Stimulated activated CD8-positive, alpha-beta memory T cell treated with anti-CD3 and anti-CD28 coated beads, Interleukin-2, amount 100 ng/mL, for 1 hour (primary cell): ENCODE measurements at places on chromosomes 5 and 9.

- no peak for DNase-seq
These were observed 9.9 kb downstream of the SNCAIP start for GRCh38 chr5:122321921-122322320.

- no peak for DNase-seq
These were observed 592.7 kb upstream of the BRINP1 start for GRCh38 chr9:119961774-119962424.

DNA sequence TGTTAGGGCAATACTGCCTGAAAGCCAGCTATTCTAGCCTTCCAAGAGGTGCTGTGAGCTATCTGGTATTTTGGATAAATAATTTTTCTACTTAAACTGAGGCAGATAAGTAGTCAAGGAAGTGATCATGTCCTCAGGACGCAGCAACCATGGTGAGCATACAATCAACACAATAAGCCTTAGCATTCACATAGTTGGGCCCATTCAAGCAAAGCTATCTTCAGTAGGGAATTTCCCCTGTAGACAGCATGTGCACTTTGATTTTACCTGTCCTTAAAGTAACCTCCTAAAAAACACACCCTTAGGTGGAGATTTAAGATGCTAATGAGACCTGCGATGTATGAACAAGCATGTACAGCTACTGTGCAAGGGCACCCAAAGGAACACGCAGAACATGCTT, 76.2 kb upstream of the HCN1 start:
- no peak for DNase-seq

GRCh38 chr9:94714494-94714893, 12.0 kb upstream of the AOPEP start:
- no peak for DNase-seq

- DNase-seq, result no peak
These were observed at the start of gene NSG2 for GRCh38 chr5:174045470-174046025. NSG2 (plus strand) TSS chr5:174045706; CDS start chr5:174046756, 1,050 bp downstream.

DNA sequence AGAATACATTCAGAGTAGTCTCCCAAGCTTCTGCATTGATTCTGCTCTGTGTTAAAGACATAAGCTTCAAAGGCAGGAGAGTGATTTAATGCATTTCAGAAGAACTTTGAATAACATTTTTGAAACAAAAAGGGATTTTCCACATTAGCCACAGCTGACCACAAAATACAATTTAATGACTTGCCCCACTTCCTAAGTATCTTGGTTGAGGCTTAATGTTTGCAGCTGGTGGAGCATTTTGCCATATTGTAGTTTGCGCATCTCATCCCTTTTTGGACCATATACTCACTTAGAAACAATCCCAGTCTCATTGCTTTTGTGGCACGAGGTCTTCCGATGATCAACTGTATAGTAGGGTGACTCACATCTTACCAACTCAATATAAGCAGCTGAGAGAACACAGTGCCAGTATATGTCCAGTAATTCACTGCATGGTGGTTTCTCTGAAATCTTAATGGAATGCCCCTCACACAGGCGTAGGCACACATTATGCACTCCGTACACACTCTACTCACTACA, 455.8 kb upstream of the PTGER4 start:
- DNase-seq, result no peak

DNA sequence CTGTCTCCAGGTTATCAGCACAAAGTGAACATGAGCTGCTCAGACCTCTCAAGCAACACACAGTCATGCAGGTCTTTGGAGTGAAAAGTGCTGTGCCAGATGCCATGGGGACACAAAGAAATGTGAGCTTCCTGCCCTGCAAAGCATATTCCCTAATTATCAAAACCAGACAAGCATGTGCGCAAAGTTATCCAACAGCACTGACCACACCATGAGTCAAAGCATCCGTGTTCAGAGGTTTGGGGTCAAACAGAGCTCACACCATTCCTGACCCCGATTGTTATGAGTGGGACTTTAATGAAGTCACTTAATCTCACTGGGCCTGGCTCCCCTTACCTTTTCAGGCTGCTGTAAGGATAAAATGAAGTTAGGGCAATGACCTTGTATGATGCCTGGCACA, 138.5 kb downstream of the SLIT3 start:
- DNase-seq, result no peak

DNA sequence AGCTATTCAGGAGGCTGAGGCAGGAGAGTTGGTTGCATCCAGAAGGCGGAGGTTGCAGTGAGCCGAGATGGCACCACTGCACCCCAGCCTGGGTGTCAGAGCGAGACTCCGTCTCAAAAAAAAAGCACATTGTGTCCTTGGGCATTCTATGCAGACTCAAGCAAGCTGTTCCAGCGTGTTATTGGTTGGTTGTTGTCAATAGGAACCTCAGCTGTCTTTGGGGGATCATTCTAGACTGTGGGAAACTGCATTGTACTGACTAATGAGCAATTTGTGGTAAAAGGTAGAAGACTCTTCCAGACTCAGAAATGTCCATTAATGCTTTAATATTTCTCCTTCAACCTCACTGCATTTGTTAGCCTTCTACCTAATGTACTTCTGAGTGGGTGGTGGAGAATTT, 379.5 kb upstream of the GRAMD2B start:
- DNase-seq, result no peak

DNA sequence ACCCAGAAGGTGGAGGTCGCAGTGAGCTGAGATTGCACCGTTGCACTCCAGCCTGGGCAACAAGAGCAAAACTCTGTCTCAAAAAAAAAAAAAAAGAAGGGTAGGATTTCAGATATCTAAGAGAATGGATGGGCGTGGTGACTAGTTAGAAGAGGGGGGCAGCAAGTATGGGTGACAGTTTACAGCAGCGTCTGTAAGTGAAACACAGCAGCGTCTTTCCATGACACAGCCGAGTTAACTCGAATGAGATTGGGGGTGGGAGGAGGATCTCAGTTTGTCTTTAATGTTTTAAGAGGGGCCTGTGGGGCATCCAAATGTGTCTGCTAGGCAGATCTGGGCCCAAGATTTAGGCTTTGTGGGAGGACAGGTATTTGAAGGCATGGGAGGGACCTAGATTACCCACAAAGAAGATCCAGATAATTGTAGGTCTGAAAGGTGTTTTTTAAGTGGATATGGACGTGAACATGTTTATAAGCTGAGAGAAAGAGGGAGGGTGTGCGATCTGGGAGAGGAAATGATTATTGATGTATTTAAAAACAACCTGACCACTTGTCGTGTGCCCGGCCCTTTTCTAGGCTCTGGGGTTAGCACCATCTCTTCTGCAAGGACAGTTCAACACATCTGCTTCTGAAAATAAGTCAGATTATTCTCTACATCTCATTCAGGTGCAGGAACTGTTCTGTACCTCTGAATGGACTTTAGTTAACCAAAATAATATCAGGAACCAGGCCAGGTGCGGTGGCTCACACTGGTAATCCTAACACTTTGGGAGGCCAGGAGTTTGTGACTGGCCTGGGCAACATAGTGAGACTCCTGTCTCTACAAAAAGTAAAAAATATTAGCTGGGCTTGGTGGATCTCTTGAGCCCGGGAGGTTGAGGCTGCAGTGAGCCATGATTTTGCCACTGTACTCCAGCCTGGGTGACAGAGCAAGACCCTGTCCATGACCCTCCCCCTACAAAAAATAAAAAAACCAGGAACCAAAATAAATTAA, 2.5 kb downstream of the CEP78 start:
- DNase-seq, result no peak

GRCh38 chr5:62938927-62939326, 360.3 kb downstream of the LRRC70 start:
- DNase-seq, result no peak

- DNase-seq, result no peak
These were observed 12.0 kb downstream of the TNC start for GRCh38 chr9:115106001-115106400.

- DNase-seq, result no peak
These were observed 183.4 kb downstream of the SPOCK1 start for GRCh38 chr5:137315534-137316345.

- no peak for DNase-seq
These were observed 190.6 kb downstream of the MPDZ start for GRCh38 chr9:13088720-13089427.

DNA sequence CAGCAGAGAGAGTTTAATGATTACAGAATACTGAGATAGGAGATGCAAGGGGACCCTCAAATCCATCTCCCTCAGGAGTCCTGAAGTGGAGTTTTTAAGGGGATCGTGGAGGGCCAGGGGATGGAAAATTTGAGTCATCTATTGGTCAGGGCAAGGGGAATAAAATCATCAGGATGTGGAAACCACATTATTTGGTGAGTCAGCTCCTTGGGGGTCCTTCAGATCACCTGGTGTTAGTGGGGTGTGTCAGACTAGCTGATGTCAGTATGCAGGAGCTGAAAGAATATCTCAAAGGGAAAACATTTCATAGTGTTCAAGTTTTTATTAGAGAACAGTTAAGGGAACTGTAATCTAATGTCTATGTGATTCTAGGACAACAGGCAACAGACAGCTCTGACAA, 183.0 kb upstream of the FTMT start:
- DNase-seq, result no peak

GRCh38 chr5:138230981-138231589, 18.0 kb upstream of the CDC23 start:
- no peak for DNase-seq

GRCh38 chr9:132630811-132631210, 39.0 kb downstream of the DDX31 start:
- no peak for DNase-seq

DNA sequence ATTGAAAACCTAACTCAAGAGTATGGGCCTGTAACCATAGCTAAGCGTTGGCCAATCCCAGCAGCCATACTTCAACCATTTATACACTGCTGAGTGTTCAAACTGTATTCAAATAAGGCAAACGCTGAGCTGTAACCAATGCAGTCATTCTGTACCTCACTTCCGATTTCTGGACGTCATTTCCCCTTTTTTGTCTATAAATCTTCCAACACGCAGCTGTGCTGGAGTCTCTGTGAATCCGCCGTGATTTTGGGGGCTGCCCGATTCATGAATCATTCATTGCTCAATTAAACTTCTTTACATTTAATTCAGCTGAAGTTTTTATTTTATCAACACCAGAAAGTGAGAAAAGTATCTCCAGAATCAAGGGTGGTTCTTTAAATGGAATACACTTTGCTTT, 31.7 kb downstream of the MTX3 start:
- DNase-seq, result no peak

DNA sequence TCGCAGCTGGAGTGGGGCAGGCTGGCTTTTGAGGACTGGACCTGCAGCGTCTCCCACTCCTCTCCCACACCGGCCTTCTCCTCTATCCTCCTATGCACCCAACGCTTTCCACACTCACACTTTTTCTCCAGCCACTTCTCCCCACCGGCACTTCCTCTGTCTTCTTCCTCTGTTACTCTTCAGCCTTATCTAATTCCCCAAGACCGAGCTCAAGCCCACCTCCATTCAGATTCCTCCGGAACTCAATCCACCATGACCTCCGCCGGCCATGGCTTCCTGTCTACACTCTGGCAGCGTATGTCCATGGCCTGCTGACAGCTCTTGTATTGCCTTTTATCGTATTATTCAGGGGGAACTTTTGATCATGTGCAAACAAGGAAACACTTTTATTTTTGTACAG, 545 bp upstream of the OR2V1 start:
- DNase-seq, result no peak

- no peak for DNase-seq
These were observed 174.9 kb upstream of the DMAC1 start for GRCh38 chr9:7974335-7974960.

DNA sequence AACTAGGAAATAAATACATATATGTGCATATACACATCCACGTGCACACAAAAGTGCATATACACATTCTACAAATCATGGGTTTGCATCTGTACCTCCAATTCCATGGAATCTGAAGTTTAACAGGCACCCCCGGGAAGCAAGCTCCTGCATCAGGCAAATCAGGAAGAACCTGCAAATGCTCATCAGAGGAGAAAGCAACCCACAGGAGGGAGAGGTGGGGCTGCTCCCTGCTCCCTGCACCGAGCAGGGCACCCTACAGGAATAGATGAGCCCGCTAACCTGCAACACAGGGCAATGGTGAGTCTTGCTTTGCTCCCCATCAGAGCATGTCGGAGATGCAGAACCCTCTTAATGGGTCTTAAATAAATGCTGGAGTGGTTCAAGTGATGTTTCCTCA, 151.3 kb downstream of the DAB2IP start:
- DNase-seq, result no peak

- no peak for DNase-seq
These were observed 1078.3 kb downstream of the CDH12 start for GRCh38 chr5:21774801-21775200.

DNA sequence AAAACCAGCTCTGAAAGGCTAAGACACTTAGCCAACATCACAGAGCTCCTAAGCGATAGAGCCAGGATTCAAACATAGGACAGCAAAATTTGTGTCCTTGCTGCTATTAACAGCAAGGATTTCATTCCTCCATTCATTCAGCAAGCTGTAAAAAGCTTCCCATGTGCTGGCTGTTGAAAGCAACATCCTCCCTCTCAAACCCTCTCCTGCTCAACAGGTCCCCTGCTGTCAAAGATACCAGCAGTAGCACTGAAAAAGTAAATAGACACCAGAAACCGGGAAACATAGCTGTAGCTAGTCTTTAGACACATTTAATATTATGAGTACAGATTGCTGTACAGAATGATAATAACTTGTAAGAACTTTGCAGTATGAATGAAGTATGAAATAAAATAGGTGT, 52.6 kb upstream of the ADAMTSL1 start:
- no peak for DNase-seq

DNA sequence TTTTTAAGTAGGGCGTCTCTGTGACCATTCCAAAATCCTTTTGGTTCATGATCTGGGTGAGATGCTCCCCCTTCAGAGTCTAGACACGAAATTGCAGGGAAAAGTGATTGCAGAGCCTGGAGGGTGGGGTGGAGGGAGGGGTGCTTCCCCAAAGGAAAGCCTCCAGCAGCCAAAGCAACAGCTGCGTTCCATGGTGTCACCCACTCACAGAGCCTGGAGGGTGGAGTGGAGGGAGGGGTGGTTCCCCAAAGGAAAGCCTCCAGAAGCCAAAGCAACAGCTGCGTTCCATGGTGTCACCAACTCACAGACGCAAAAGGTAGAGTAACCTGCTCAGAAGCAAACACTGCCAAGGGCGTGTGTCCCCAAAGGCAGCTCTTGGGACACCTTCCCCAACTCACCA, 22.6 kb downstream of the SLC6A18 start:
- DNase-seq, result no peak

DNA sequence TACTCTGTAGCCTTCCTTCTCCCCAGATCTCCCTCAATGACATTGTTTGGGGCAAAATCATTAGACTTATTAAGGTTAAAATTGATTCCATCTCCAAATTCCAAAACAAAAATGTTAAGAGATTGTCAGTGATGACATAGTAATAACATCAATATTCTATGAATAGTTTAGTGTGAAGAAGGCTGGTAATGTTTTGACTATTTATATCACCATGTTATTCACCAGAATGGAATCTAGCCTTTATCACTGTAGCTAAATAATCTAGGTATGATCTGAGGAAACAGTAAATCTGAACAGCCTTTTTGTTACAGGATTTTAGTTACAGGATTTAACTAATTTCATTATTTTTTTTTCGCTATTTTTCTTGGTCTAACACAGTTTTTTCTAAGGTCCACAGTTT, 929 bp upstream of the PLPP6 start:
- DNase-seq, result no peak
